ENCODE measurements at places on chromosomes 1 and 21. TPM values are rescaled to one million over a fixed set of nuclear protein-coding genes. Genes with fewer than 3 reads are reported as not detected.

The MYCL gene
- 0.81 TPM for total RNA-seq

The PDC gene
- total RNA-seq: 0.27 TPM

The ADAMTS5 gene
- 4.6 TPM for total RNA-seq

The NLRP3 gene
- under 0.01 TPM for total RNA-seq

The KCNE2 gene
- total RNA-seq: not detected

The RPS6KA1 gene
- total RNA-seq: 2.9 TPM

The SLC35D1 gene
- total RNA-seq: 12.6 TPM

The CFAP141 gene
- not detected for total RNA-seq

The SYCP1 gene
- not detected for total RNA-seq

The TCHH gene
- total RNA-seq: 0.09 TPM

The C1QTNF12 gene
- total RNA-seq: 0.65 TPM

The CEPT1 gene
- total RNA-seq: 40.7 TPM

The RGS4 gene
- 255 TPM for total RNA-seq

The CFAP57 gene
- total RNA-seq: 0.45 TPM

The PALMD gene
- total RNA-seq: 6.0 TPM

The MAP10 gene
- 1.5 TPM for total RNA-seq

Data from fibroblast of the aortic adventitia (primary cell).